ENCODE measurements at places on chromosomes 4 and X.

GRCh38 chrX:65811558-65812228 lies 144.2 kb downstream of the MSN start:
- DNase-seq = no peak

DNA sequence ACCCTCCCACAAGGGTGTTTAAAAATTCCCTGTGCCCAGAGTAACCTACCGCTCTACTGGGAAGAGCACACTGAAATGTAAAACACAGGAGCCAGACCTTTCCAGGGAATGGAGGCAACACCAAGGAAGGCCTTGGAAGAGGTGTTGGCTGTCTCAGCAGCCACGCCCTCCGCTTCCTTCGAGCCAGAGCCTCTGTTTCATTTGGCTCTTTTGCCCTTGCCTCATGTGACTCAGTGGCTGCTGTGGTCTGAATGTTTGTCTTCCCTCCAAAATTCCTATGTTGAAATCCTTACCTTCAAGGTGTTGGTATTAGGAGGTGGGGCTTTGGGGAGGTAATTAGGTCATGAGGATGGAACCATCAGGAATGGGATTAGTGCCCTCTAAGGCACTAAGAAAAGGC lies 11.3 kb downstream of the SCD5 start:
- DNase-seq = no peak

GRCh38 chr4:633406-633805 lies 8.0 kb downstream of the PDE6B start:
- no peak for DNase-seq

GRCh38 chrX:23013366-23013765 lies 13.6 kb downstream of the DDX53 start:
- DNase-seq = no peak

- DNase-seq = no peak
Observed at GRCh38 chrX:2495595-2495994, 5.2 kb downstream of the DHRSX start.

GRCh38 chr4:173213296-173213695 lies 44.7 kb downstream of the GALNT7 start:
- no peak for DNase-seq

- no peak for DNase-seq
Observed at GRCh38 chr4:73742490-73743160, 2.3 kb downstream of the CXCL8 start.

DNA sequence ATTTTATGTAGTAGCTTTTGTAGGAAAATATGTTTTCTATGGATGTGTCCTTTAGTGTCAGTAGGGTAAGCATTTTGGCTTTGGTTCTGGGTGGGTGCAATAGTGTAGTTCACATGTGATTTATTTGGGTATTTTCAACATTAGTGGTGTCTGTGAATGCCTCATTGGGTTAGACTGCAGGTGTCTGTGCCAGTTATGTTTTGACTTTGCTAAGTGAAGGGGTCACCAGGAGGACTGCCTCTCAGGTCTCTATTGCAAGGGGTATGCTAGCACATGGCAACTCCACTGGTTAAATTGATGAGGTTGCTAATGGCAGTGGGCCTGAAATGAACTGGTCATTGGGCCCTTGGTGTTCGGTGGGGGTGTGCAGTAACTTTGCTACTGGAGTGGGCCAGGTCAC lies 467.1 kb downstream of the NAF1 start:
- DNase-seq = no peak

DNA sequence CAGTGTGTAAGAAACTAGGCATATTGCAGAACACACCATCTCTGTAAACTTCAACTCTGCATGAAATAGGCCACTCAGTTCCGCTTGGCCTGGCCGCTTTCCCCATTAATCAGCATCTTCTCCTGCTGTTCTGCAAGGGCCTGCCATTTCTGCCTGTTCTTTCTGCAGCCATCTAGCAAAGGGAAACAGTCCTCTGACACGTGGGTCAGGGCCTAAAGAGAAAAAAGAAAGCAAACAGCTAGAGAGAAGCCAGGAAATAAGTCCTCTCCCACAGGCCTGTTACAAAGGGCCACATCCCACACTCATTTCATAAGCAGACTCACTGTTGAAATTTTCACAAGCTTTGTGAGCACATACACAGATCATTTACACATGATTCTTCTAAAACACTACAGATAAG lies 130.1 kb downstream of the PDE5A start:
- DNase-seq = peak; percentile 53

GRCh38 chrX:29231800-29232199 lies 644.6 kb downstream of the IL1RAPL1 start:
- DNase-seq = no peak

- DNase-seq = no peak
Observed at GRCh38 chrX:154508384-154508745, 7.7 kb downstream of the FAM3A start.

DNA sequence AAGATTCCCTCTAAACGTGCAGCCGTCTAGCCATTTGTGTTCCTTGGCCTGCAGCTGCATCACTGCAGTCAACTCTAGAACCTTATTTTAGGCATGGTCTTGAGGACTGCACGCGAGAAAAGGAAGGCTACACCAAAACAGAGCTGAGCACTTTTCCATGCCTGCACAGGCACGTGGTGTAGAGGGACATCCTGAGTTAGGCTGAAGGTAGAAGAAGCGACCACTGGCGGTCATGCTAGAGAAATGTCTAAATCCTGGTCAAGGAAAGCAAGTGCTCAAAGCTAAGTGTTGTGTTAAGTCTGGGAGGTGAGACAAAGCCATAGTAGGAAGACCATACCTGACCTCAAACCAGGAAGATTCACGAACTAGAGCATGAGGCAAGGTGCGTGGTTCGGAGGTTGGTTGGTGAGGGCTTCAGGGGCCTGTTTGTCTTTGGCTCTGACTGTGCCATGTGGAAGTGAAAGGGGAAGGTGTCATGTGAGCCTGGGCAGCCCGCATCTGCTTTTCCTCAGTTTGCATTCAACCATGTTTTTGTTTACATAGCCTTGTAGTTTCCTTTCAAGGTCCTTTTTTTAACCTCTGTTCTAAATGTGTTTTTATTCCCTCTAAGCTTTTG lies 203.8 kb downstream of the AASDH start:
- no peak for DNase-seq

GRCh38 chr4:188282471-188283232 lies 143.4 kb downstream of the TRIML1 start:
- no peak for DNase-seq

- no peak for DNase-seq
Observed at GRCh38 chrX:102067966-102068723, 57.3 kb upstream of the TCEAL2 start.

DNA sequence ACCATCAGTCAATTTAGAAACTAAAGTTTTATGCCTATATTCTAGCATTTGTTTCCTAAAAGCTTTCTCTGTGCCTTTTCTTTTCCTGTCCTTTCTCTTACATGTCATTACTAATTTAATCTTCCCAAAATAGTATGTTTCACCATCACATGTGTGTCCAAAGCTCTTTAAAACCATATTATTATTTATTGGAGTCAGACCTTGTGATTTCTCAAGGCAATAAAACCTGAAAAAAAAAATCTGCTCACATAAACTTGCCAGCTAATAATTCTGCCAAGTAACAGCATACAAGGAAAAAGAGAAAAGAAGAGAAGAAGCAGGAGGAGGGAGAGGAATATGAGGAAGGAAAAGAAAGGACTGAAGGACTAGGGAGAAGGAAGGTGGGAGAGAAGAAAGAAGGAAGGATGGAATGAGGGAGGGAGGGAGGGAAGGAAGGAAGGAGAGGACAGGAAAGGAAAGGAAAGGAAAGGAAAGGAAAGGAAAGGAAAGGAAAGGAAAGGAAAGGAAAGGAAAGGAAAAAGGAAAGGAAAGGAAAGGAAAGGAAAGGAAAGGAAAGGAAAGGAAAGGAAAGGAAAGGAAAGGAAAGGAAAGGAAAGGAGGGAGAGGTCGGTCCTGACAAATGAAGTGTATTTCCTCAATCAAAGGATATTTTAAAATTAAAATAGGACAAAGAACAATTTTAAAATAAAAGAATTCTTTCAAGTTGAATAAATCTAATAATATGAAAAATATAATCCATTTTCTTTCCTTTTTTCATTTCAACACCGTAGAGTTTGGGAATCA lies 57.4 kb downstream of the ANTXR2 start:
- no peak for DNase-seq

DNA sequence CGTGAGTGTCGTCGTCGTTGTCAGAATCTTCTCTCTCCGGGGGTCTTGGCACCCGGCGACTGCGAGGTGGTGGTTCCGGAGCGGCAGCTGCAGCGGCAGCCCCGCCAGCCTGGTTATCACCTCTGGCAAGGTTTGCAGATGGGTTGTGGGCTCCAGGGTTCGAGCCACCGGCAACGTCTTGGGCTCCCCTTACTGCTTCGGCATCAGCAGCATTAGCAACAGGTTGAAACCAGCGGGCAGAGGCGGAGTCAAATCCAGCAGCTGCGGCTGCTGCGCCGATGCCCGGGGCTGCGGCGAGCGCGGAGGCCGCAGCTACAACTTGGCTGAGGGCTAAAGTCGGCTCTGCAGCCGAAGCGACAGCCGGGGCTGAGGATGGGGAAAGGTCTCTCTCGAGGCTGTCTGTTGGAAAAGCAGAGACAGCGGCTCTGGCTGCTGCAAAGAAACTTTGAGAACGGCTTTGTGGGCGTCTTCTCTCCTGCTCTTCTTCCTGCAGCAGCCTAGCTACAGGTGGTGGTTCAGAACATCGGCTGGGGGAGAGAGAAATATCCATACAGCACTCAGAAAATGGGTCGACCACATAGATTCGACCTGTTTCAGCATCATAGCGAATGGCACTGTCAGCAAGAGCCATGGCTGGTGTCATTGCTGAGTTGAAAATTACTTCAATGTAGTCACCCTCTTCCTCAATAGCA lies 3.6 kb downstream of the IRS4 start:
- DNase-seq = no peak

- no peak for DNase-seq
Observed at GRCh38 chr4:106019771-106020170, 124.5 kb downstream of the NPNT start.

- DNase-seq = no peak
Observed at GRCh38 chr4:21544415-21544814, 404.2 kb downstream of the KCNIP4 start.

- no peak for DNase-seq
Observed at GRCh38 chr4:168677879-168678278, 181.0 kb downstream of the PALLD start.

- DNase-seq = no peak
Observed at GRCh38 chr4:65190780-65191179, 479.5 kb downstream of the EPHA5 start.

DNA sequence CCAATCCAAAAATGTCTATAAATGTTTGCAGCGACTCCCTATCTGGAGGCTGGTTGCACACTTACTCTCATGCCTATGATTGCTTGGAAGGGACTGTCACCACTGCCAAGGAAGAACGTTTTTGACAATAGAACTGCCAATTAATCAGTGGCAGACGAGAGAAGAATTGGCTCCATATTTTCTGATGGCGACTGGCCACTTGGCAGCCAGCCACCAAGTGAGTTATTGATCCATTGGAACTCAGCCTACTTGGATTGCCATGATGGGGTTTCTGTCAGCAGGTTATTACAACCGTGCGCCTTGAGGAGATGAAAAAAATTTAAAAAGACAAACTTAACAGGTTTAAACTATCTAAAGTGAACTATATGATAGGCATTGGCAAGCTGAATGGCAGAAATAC lies 47.4 kb downstream of the LINC00632 start:
- no peak for DNase-seq

GRCh38 chr4:71290074-71290473 lies 48.7 kb upstream of the SLC4A4 start:
- no peak for DNase-seq
